Left ventricle myocardium inferior (tissue), 1 donor: ENCODE measurements at places on chromosomes 12 and 14.
A peak's percentile ranks its signal among the peaks of the same experiment; 100 is the strongest.

- peaks cover 8% of the 10 kb centered on the region for H3K27me3 ChIP-seq
- peak overlapping the region; percentile 1 for H3K4me3 ChIP-seq
- H3K27ac ChIP-seq = peak overlapping the region; percentile 50
- H3K36me3 ChIP-seq = no peaks in the 10 kb centered on the region
- peaks cover 20% of the 10 kb centered on the region for H3K4me1 ChIP-seq
- DNase-seq = no peak
Observed at GRCh38 chr12:124289634-124290600, 5.0 kb upstream of the RFLNA start.

- peaks cover 25% of the 10 kb centered on the region for H3K4me1 ChIP-seq
- peaks cover 8% of the 10 kb centered on the region for H3K36me3 ChIP-seq
- peak overlapping the region; percentile 67 for H3K27ac ChIP-seq
Observed at GRCh38 chr12:121748571-121749265, 36.2 kb downstream of the TMEM120B start.

- no peak for DNase-seq
- no peak overlapping the region for H3K27ac ChIP-seq
- no peaks in the 10 kb centered on the region for H3K27me3 ChIP-seq
- H3K4me3 ChIP-seq = no peak overlapping the region
- peaks cover 91% of the 10 kb centered on the region for H3K36me3 ChIP-seq
Observed at GRCh38 chr12:50201987-50202521, 34.9 kb upstream of the CERS5 start.

- H3K36me3 ChIP-seq = no peaks in the 10 kb centered on the region
- H3K4me3 ChIP-seq = no peak overlapping the region
- peaks cover 36% of the 10 kb centered on the region for H3K4me1 ChIP-seq
- DNase-seq = no peak
Observed at GRCh38 chr12:80837342-80837978, 100.3 kb downstream of the LIN7A start.

- H3K4me1 ChIP-seq = no peaks in the 10 kb centered on the region
- peaks cover 4% of the 10 kb centered on the region for H3K27me3 ChIP-seq
- H3K36me3 ChIP-seq = no peaks in the 10 kb centered on the region
- no peak overlapping the region for H3K27ac ChIP-seq
- no peak overlapping the region for H3K4me3 ChIP-seq
Observed at GRCh38 chr12:89889062-89889461, 180.4 kb upstream of the ATP2B1 start.

- peaks cover 5% of the 10 kb centered on the region for H3K4me1 ChIP-seq
- peaks cover 6% of the 10 kb centered on the region for H3K27me3 ChIP-seq
Observed at GRCh38 chr12:51744235-51744634, 104.3 kb downstream of the FIGNL2 start.
